Activated CD4-positive, alpha-beta memory T cell treated with anti-CD3 and anti-CD28 coated beads, Interleukin-2, amount 10 ng/mL, durations not matched to agents 7 days and 5 days (primary cell): ENCODE measurements at places on chromosomes 5 and 9. TPM values are rescaled to one million over a fixed set of nuclear protein-coding genes. Genes with fewer than 3 reads are reported as not detected.
A peak's percentile ranks its signal among the peaks of the same experiment; 100 is the strongest.

- no peak for DNase-seq
These were observed 584.1 kb upstream of the NUDT12 start for GRCh38 chr5:104146652-104147051.

GRCh38 chr9:127105805-127106465 lies 16.5 kb downstream of the ANGPTL2 start:
- no peak for DNase-seq

The ESM1 gene
- 0.83 TPM for total RNA-seq

- DNase-seq, result no peak
These were observed 10.7 kb upstream of the GCNT4 start for GRCh38 chr5:75062925-75063531.

GRCh38 chr5:124040799-124041198 lies 528.8 kb downstream of the CSNK1G3 start:
- no peak for DNase-seq

- DNase-seq, result no peak
These were observed 634.8 kb upstream of the FAM174A start for GRCh38 chr5:99900302-99900852.

The PAEP gene
- not detected for total RNA-seq

The NDUFS6 gene
- 29.2 TPM for total RNA-seq

The LCN6 gene
- 0.40 TPM for total RNA-seq

DNA sequence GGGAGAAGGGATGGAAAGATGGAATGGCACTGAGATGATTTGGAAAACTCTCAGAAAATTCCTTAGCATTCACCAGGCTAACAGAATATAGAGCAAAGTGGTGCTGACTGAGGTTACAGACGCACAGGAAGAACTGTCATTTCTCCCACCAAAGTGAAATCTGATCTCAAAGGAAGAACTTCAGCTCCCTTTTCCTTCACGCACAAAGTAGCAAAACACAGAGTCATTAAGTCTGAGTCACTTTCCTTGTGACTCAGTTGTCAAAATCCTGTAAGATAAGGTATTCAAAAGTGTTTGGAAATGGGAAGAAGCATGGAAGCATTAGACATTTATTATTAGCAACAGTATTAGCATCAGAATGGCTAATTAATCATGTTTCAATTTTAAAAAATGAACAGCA lies 11.7 kb downstream of the MPDZ start:
- no peak for DNase-seq

The F12 gene
- total RNA-seq, result 1.6 TPM

- DNase-seq, result peak; percentile 47
These were observed 77.5 kb upstream of the IFNE start for GRCh38 chr9:21559402-21560280.

DNA sequence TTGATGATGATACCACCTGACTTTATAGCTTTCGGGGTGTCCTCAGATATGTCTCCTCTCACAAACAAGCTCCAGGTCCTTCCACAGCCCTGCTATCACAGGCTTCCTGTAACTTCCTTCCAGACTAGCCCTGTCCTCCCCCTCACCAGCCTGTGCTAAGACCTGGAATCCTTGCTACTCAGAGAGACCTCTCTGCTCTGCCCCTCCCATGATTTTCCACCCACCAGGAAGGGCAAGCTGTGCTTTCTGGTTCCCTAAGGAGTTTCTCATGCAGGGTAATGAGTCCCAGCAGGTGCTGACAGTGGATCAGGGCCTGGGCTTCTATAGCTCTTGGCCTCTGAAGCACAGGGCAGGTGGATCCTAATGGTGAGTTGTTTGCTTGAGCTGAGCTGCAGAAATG lies 86.9 kb downstream of the AOPEP start:
- DNase-seq, result no peak

DNA sequence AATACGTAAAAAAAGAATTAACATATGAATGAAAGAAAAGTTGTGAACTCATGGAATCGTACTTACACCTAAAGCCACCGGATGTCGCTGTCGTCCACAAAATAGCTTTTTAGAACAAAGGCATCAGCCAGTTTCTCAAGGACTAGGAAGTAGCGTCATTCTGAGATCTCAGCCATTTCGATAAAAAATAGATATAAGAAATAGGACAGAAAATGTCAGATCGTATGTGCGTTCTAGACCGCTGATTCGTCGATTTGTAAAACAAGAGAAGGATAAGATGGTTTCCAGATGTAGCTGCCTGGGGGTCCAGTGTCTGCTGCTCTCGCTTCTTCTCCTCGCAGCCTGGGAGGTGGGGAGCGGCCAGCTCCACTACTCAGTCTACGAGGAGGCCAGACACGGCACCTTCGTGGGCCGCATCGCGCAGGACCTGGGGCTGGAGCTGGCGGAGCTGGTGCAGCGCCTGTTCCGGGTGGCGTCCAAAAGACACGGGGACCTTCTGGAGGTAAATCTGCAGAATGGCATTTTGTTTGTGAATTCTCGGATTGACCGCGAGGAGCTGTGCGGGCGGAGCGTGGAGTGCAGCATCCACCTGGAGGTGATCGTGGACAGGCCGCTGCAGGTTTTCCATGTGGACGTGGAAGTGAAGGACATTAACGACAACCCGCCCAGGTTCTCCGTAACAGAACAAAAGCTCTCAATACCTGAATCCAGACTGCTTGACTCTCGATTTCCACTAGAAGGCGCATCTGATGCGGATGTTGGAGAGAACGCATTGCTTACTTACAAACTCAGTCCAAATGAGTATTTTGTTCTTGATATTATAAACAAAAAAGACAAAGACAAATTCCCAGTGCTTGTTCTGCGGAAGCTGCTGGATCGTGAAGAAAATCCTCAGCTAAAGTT lies at the start of gene PCDHA10:
Gene PCDHA10 (plus strand): TSS at position 126 of the 903 bp plus-strand sequence. CDS start 152 bp downstream, at position 278.
- no peak for DNase-seq

GRCh38 chr5:35060236-35060635 lies 12.5 kb upstream of the AGXT2 start:
- DNase-seq, result no peak

The MEIKIN gene
- 1.1 TPM for total RNA-seq

GRCh38 chr9:91092214-91092613 lies 269.5 kb downstream of the AUH start:
- DNase-seq, result no peak

GRCh38 chr5:126594748-126595485 lies at the start of gene ALDH7A1:
TSS of gene ALDH7A1 (minus strand) at chr5:126595219. CDS start at chr5:126595198, 21 bp downstream.
- no peak for DNase-seq

DNA sequence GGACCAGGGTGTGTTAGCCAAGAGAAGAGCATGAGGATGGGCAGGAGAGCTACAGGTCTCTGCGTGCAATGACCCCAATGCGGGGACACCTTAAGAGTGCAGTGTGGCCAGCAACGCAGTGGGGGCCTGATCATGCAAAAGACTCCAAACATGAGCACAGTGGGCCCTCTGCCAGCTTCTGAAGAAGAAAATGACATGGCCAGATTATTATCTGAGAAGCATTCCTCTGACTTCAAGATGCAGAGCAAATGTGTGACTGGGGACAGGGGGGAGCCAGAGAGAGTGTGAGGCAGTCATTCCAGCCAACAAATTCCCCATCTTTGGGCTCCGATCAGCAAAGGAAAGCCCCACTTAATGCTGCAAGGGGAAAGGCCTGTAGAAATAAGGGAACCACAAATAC lies 229.4 kb downstream of the CDK5RAP2 start:
- DNase-seq, result no peak
